ENCODE measurements at places on chromosomes 2 and 18.

GRCh38 chr2:150012986-150013385 lies 425.4 kb upstream of the MMADHC start:
- DNase-seq: no peak

- no peak for DNase-seq
Observed at GRCh38 chr2:230668939-230669303, 43.7 kb upstream of the CAB39 start.

- no peak for DNase-seq
Observed at GRCh38 chr2:239495791-239496233, 95.0 kb upstream of the HDAC4 start.

GRCh38 chr2:110113961-110114591 lies 1.5 kb downstream of the MALL start:
- no peak for DNase-seq

- no peak for DNase-seq
Observed at GRCh38 chr2:102296449-102296848, 14.9 kb upstream of the IL1RL1 start.

GRCh38 chr2:185291035-185291647 lies 447.5 kb upstream of the FSIP2 start:
- peak; percentile 9 for DNase-seq

DNA sequence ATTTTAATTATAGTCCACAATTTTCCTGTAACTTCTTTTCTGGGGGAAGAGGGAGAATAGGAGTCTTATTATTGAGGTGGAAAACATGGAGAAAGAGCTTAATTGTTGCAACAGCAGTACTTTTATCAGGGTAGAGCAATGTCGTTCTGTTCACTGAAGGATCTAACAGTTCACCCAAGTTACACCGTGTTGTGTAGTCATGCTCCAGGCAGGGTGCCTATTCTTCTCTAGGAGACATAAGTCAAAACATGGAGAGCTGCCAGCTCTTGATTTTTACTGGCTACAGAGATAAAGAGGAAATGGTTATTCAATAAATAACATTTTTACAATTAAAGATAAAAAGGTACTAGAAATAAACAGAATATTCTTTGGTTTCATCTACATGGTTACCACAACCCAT lies 594.3 kb upstream of the NETO1 start:
- no peak for DNase-seq

DNA sequence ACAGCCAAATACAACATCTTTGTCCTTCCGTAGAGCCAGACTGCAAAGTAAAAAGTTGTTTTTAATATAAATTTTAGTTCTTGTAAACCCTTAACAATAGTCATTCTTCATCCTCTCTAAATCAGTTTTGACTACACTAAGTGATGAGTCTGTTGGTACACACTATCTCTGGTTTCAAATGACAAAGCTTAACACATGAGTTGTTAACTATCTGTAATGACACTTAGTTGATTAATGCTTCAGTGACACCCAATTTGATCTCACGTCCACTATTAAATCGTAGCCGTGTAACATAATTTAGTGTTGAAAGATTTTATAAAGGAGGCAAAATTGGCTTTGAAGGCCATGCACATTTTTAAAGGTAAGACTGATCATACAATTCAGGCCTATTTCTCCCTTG lies 181.6 kb downstream of the ZNF521 start:
- no peak for DNase-seq

- DNase-seq: no peak
Observed at GRCh38 chr2:167732326-167732725, 515.1 kb downstream of the STK39 start.

- no peak for DNase-seq
Observed at GRCh38 chr18:74497324-74497676, 1.1 kb downstream of the CNDP2 start.

GRCh38 chr2:158774681-158775080 lies 20.4 kb upstream of the DAPL1 start:
- no peak for DNase-seq

- no peak for DNase-seq
Observed at GRCh38 chr2:239328351-239329191, 72.2 kb downstream of the HDAC4 start.

DNA sequence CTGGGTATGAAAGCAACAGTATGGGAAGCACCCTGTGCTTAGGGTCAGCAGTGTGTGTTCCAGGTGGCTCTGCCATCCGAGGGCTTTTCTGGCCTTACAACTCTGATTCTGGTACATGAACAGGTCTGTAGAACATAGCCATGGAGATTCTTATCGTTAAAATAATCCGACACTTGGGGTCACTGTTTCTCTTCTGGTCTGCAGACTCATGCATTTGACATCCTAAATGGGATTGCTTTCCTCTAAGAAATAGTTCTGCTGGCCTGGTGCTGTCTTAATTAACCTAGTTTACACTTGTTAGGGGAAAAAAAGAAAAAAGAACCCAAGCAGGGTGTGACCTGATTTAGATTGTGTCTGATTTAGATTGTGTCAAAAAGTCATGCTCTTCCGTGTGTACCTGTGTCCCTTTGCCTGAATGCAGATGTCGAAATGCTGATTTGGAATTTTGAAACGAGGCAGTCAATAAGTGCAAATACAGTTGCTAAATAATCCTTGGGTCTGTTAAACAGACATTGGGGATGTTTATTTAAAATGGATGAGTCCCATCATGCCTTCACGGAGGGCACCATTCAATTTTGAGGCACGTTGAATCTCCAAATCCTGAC lies 59.6 kb downstream of the TRPM8 start:
- no peak for DNase-seq

GRCh38 chr2:181586569-181587081 lies 70.3 kb downstream of the CERKL start:
- no peak for DNase-seq

DNA sequence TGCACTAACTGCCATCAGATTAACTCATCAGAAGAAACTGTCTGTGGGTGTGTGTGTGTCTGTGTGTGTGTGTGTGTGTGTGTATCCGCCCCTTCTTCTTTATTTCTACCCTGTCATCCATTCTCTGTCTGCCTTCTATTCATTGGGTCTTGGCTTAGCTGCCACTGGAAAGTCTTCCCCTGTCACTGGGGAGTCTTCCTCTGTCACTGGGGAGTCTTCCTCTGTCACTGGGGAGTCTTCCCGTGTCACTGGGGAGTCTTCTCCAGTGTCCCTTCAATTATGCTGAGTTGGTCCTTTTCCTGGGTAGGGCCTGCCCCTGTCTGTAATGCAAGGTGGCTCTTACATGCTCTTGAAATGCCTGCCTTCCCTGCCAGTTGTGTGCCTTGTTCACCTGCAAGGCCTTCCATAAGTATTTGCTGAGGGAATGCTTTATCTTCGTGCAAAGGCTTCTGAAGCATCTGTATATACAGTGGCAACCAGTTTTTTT lies 18.9 kb upstream of the POLR1B start:
- DNase-seq: no peak

GRCh38 chr2:165283342-165283741 lies 44.1 kb downstream of the SCN2A start:
- DNase-seq: no peak

- DNase-seq: no peak
Observed at GRCh38 chr2:179661986-179662385, 199.4 kb downstream of the ZNF385B start.

- no peak for DNase-seq
Observed at GRCh38 chr2:144550911-144551310, 31.0 kb upstream of the ZEB2 start.

DNA sequence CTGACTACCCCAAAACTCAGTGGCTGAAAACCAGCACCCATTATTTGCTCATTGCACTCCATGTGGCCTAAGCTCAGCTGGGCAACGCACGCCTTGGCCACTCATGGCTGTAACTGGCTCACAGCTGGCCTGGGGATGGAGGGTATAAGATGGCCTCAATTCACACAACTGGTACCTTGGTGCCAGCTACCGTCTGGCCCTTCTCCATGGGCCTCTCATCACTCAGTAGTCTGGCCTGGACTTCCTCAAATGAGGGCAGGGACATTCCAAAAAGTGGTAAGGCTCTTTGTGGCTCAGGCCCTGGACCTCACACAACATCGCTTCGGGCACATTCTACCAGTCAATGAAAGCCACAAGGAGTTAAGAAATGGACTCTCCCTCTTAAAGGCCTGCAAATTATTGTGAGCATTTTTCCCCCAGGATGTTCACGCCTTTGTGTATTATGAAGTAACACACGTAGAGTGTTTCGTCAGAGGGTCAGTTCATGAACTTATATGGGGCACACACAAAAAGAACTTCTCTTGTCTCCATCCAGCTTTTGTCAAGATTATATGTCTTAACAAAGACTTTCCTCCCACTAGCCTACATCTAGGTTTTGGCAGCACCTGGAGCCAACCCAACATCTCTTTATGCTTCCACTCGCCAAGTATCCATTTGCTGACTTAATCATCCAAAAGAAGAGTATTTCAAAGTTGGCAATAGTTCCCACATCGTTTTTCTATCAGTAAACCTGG lies 145.2 kb downstream of the CCBE1 start:
- no peak for DNase-seq

GRCh38 chr2:60365556-60365955 lies 187.9 kb downstream of the BCL11A start:
- DNase-seq: no peak

- DNase-seq: no peak
Observed at GRCh38 chr2:188765522-188766470, 208.4 kb upstream of the COL3A1 start.

DNA sequence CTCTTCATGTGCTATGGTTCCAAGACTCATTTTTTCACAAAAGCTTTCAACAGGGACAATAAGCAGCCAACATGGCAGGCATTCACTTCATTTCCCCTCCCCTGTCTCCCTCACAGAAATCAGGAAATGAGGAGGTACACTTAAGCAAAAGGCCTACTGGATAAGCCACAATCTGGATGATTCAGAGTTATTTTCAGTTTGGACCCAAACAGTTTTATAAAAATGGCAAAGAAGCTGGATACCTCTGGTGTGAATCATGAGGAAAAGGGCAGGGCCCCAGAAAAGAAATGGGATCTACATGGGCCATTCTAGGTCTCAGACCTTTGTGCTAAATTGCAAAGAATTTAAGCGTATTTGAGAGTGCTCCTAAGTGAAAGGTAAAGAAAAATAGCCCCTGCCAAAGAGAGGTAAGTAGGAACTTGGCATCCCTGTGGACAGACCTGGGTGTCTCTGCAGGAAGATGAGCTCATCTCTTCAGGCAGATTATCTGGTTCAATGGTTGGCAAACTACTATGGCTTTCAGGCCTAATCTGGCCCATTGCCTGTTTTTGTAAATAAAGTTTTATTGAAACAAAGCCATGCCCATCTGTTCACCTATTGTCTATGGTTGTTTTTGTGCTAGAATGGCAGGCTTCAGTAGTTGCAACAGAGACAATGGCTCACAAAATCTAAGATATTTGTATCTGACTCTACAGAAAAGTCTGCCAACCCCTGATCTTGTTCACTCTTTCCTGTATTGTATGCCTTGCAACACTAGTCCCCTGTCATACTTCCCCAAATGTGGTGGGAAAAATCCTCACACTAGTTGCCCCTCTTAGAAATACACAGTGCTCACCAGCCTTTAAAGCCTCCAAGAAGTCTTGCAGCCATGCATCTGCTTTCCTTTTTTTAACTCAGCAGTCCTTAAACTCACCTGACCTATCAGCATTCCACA lies 315.0 kb downstream of the ALK start:
- no peak for DNase-seq

DNA sequence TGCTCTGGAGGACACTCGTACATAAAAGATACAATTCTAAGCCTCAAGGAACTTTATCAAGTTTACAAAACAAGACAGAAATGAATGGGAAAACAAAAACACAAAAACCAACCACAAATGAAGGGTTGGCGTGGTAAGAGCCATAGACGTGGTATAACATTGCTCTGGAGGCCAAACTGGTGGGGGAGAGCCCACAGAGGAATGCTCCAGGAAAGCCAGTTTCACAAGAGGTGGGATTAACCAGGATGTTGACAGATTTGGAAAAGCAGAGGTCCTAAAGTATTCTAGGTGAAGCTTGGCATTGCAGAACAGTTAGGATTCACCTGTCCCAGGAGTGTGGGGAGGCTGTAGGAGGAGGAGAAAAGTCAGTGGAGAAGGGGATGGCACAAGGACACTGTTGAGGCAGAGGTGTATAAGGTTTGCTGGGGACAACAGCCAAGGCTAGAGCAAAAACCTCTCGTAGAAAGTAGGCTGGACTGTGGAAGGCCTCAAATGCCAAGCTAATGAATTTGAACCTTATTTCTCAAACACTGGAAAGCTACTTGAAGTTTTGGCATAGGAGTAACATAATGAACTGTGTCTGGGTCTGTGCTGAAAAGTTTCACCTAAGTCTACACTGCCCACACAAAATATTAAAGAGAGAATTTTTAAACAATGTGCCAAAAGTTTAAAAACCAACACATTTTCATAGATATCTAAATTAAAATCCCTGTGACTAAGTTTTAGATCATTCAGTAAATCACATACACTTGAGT lies 135.1 kb downstream of the THADA start:
- DNase-seq: no peak

DNA sequence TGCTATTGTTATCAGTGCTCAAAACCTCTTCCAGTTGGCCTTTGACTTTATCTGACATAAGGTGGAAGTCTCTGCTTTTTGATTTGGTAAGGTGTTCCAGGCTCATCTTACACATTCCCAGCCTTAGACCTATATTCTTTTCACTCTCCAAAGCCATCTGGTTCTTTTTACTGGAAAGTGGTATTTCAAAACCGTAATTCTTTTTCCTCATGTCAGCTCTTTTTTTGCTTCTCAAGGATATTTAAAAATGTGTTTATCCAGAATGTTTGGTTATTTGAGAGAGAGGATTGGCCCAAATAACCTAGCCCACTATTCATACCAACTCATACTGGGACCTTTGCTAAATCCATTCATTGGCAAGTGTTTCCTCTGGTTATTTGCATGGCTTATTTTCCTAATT lies 411.2 kb upstream of the PIK3C3 start:
- DNase-seq: no peak

DNA sequence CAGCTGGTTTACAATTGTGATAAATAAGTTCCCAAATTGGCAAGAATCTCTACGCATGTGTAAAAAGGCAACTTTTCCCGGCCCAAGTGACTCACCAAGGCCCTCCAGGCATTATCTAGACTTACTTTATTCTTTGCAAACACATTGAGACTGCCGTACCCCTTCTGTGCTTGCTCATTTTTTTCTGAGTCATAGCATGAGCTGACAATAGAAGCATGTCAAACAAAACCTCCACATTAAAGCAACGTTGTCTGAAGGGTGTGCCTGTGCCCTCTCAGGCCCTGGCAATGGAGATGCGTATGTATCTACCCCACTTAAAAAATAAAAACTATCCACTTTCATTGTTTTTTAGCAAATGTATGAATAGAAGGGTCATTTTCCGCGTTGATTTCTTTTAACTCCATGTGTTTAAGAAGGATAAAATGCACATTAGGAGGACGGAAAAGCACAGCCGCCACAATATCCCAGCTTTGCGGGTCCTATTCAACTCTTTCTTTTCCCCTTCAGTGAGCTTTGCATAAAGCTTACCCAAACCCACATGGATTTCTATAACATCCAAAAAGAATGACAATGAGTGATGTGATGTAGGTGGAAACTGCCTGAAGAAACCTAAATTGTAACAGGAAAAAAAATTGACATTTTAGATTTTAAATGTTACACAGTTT lies 298.2 kb downstream of the CDCA7 start:
- no peak for DNase-seq
